A549 (cell line): ENCODE measurements at places on chromosomes 6 and 20.

DNA sequence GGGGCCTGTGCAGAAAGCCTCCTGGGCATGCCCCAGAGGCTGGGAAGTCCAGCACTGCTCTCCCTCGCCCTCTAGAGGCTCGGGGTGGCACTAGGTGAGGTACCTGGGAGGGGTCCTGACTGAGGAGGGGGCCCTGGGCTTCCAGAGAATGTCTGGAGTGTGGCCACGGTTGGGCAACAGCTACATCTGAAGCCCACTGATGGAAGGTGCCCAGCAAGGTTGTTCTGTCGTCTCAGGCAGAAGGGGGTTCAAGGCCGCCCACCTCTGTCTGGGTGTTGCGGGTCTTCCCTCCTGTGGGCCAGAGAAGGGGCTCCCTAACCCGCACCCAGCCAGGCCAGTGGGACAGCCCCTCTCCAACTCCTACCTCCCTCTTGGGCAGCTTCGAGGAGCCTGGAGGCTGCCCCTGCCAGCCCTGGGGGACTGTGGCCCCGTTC is 11.4 kb upstream of the VEGFA start:
- DNase-seq = peak; percentile 27

DNA sequence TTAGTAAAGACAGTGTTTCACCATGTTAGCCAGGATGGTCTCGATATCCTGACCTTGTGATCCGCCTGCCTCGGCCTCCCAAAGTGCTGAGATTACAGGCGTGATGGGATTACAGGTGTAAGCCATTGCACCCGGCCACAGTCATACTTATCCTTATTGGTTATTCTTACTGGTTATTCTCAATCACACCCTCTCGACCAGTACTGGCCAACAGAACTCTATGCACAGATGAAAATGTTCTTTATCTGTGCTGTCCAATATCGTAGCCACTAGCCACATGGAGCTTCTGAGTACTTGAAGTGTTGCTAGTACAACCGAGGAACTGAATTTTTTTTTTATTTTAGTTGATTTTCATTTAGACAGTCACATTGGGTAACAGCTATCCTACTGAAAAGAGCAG is 63.5 kb downstream of the CNKSR3 start:
- no peak for DNase-seq

DNA sequence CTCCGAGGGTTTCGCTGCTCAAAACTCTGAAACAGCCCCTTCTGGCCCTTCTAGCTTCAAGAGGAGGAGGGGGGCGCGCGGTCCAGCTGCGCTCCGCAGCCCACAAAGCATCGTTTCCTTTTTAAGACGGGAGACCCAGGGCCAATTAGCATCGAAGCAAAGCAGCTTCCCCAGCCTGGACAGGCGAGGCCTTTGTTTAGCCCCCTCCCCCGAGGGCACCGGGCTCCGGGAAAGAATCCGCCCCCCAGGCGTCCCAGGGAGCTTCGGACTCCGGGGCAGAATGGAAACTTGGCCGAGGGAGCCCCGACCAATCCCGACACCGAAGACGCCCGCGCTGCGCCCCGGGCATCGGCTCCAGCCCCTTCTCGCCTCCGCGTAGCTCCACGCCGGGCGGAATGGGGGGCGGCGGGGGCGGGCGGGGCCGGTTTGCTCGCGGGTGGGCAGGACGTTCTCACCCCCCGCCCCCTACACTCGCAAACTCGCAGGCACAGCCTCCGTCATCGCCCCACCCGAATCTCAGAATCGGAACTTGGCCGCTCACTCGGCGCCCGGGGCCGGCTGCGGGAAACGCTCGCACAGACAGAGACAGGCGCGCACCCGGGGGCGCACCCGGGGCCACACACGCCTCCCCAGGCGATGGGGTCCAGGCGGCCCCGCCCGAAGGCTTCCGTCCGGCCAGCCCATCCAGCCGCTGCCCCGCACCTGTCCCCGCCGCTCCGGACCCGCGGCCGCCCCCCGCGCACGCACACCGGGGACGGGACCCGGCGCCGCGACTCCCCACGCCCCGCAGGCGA is 628 bp downstream of the NKAIN4 start:
- DNase-seq = peak; percentile 45

DNA sequence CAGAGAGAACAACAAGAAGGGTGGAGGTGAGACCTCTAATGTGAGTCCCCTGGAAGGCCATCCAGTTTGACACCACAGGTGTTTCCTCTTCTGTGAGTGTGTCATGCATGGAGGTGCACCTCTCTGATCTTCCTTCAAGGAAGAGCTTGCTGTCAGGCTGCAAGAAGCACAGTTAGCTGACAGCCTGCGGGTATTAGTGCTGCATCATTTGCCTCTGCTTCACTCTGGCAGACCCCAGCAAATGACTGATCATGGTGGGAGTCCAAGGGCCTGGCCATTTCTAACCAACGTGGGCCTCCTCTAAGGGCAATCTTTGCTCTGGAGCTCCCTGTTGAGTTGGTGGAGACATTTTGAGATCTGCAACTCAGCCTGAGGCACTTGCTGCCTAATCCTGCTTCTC is 206.3 kb downstream of the EPHA7 start:
- DNase-seq = no peak

DNA sequence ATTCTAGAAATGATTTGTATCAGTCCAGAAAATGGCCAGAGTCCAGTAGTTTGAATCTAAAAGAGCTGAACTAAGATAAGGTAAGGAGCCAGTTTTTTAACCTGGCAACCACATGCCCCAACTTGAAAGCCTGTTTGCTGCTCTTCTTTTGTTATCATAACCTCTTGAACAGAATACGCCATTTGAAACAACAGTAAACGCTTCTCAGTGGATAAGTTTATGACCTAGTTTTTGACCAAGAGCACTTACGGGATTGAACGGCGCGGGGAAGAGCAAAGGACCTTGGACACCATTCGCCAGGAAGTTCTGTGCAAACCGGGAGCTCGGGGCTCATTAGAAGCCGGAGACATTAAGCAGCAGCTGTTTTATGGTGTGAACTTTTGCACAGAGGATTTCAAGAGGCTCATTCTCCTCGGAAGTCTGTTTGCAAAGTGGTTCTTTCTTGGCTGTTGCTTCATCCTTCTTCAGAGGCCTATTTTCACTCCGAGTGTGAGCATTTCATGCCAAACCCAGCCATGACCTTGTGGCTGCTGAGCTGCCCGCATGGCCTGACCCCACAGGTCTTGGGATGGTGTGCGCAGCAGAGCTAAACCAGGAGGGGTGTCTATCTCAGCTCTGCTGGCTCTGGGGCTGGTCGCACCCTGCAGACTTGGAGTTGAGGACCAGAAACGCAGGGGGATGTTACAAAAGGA is 215.1 kb downstream of the SOX4 start:
- no peak for DNase-seq

DNA sequence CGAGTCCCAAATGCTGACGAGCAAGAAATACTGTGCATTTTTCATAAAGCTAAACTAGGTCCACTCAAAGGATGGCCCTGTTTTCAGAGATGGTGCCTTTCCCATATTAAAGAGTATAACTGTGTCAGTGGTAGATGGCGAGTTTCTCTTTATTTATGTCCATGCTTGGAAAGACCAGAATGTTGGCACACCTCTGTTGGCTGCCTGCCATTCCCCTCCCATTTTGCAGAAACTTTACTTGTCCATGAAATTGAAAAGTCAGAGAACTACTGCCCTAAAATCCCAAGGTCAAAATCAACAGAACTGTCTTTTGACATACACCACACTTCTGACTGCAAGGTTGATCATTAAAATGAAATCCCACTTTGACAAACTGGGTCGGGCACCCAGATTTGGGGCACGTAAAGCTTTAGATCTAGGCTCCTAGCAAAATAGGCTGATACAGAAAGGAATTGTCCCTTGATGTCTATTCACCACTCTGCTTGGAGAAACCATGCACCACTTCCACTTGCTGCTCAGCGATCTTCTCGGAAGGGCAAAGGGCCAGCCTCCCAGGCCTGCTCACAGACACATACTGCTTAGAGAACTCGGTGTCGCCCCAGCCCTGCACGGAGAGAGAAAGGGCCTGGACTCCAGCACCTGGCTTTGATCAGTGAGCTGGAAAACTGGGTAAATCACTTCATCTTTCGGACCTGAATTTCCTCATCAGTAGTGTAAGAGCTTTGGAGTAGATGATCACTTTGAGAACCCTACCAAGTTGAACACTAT is 130.0 kb downstream of the AGPAT4 start:
- DNase-seq = no peak

DNA sequence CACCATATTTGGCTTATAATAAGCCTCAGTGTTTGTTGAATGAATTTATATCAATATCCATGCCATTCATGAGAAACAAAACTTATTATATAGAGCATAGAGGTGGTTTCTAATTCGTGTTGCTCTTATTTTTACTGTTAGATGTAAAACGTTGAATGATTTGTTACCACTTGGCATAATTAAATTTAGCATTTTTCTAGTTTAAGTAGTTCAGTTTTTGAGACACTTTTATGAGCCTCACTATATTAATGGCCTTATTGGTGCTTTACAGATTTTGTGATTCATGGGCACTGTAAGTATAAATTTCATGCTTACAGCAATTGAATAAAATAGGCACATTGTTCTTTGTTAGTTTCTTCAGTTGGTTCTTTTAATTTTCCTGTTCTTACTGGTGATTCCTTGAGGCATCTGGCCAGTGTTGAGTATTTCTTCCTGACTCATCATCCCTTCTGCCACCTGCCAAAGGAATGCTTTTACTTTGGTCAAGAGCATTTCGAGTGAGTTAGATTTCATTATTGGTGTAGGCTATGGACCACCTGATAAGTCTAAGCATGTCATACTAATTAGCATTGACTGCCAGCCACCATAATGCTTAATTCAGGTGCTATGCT is 34.8 kb downstream of the CDKAL1 start:
- no peak for DNase-seq

- DNase-seq = no peak
Observed at GRCh38 chr20:51583499-51583898, 41.0 kb upstream of the NFATC2 start.

DNA sequence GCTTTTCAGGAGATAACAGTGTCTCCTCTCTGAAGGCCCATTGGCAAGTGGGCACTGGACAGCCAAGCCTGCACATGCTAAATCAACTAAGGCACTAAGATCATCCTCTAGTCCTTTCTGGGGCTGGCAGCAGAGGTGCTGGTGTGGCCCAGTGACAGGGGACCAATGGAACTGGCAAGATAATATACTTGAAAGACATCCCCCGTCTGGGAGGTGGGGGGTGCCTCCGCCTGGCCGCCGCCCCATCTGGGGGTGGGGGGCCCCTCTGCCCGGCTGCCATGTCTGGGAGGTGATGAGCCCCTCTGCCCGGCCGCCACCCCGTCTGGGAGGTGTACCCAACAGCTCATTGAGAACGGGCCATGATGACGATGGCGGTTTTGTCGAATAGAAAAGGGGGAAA is 223.3 kb downstream of the UNC5CL start:
- no peak for DNase-seq

DNA sequence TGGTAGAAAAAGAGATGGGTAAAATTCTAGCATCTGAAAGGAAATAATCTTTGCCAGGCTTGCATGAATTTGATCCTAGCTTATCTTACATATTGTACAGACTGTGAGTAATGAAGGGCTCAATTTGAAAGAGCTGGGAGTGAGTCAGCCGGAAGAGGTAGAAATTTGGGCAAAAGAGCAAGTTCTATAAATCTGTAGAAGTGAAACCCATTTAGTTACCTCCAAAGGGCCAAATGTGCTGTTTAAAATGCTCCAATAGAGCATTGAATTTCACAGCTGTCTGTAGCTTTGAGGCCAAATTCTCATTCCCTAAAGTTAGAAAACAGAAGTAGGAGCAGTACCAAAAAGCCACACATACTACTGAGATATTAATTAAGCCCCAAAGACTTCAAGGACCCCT is 466.1 kb downstream of the BTBD3 start:
- no peak for DNase-seq

DNA sequence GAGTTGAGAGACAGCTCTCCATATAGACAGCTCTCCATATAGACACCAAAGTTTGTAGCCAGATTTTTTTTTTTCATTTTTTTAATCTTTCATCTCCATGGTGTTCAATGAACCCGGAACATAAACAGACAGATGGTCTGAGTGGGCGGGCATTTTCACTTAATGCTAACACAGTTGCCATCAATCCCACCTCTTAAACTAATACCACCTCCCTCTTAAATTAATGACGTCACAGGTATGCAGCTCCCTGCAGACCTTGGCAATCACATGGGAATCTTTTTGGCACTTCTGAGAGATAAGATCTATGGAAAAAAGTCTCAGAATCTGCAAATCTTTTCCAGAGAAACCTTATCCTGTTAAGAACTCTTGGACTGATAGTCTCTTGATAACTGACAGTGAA is 43.2 kb downstream of the PFDN4 start:
- no peak for DNase-seq

- no peak for DNase-seq
Observed at GRCh38 chr6:52498538-52499017, 78.3 kb downstream of the TRAM2 start.

DNA sequence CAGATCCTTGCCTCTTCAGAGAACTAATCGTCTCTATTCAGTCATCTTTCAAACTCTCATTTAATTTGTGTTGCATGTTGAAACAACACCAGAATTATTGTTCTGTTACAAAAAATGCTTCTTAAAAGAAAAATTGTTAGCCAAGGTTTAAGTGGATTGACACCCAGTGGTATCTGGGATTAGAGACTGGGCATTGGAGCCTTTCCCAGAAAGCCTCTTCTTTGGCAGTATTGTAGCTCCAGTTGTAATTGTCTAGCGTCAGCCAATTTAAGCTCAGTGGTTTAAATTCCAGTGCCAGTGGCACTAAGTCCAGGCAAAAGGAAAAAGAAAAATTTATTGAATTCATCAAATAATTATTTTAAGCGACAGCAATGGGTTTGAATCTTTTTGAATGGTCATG is 801 bp downstream of the CCDC28A start:
- no peak for DNase-seq

DNA sequence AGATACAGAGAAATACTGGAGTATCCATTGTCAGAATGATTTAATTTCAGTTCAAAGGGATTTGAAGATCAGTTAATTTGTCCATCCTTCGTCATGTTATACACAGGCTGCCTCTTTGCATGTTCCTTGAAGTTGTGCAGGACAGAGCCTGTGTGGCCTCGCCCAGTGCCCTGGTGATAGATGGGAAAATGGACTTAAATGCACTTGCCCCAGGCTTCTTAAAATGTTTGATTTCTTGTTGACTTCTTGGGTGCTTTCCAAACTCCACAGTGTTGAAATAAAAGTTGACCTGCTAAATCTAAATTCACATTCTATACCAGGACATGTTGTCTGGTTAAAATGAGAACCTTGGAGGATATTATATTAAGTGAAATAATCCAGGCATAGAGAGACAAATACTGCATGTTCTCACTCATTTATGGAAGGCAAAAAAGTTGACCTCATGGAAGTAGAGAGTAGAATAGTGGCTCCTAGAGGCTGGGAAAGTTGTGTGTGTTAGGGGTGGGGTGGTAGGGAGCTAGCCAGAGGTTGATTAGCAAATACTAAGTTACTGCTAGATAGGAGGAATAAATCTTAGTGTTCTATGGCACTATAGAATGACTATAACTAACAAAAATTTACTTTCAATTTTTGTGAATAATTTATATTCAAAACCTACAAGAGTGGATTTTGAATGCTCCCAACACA is 25.3 kb downstream of the MARCKS start:
- no peak for DNase-seq

GRCh38 chr6:45718871-45719270 is 296.8 kb downstream of the CLIC5 start:
- DNase-seq = no peak

- DNase-seq = no peak
Observed at GRCh38 chr6:125839471-125839870, 48.7 kb downstream of the NCOA7 start.

- DNase-seq = peak; percentile 13
Observed at GRCh38 chr6:83592770-83593394, 80.5 kb downstream of the PRSS35 start.
